Fibroblast of skin of right biceps (primary cell): ENCODE measurements at places on chromosomes 7 and 10.
A peak's percentile ranks its signal among the peaks of the same experiment; 100 is the strongest.

DNA sequence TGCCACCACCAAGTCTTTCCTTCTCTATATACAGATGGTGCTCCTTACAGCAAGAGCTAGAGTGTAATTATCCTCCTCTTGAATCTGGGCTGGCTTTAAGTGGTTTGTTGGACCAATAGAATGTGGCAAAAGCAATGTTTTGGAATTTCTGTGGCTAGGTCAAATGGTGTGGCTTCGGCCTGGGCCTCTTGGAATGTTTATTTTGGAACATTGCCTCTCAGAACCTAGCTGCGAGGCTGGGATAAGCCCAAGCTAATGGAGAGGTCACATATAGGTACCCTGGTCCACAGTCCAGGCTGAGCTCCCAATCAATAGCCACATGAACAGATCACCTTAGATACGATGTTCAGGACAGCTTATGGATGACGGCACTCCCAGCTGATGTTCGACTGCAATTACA lies 556.7 kb downstream of the TYW1 start:
- DNase-seq = peak; percentile 2

GRCh38 chr7:71868797-71869196 lies 543.3 kb downstream of the CALN1 start:
- DNase-seq = peak; percentile 96

DNA sequence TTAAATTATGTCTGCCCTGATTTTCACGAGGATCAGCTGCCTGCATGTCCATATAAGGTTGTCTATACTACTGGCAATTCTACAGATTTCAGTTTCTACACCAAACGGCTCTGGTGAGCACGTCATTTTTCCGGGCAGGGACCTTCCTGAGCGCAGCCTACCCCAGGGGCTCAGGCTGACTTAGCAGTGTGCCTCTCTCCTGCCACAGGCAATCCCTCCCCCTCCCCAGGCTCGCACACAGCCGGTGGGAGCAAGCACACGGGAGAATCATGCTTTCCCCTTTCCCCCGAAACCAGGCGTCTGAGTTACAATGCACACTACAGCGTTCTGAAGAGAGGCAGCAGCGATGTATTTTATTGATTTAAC lies 1.7 kb downstream of the KLF6 start:
- peak; percentile 91 for DNase-seq

GRCh38 chr7:124269774-124270173 lies 236.9 kb upstream of the TMEM229A start:
- no peak for DNase-seq

DNA sequence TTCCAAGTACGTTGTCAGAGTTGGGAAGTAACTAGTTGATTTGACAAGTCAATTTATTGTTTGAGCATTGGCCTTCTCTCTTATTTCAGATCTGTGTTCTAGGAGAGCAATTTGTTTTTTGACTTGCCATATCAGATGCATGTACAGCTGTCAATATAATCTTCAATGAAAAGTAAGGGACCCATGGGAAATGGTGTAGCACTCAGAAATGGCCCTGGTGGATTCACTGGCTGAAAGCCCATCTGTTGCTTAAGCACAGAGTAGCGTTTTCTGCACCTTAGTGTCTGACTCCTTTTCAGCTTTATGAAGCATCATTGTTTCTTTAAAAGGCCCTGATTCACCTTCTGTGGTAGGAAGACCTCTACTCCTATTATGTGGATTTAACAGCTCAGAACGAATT lies 10.2 kb downstream of the GARS1 start:
- DNase-seq = no peak

- DNase-seq = no peak
These were observed 47.4 kb downstream of the ATOH7 start for GRCh38 chr10:68184546-68184945.

- no peak for DNase-seq
These were observed 22.2 kb downstream of the PARD3 start for GRCh38 chr10:34792881-34793280.

- DNase-seq = no peak
These were observed 66.2 kb downstream of the TBXAS1 start for GRCh38 chr7:139895141-139895829.

GRCh38 chr10:18822156-18822555 lies 162.9 kb downstream of the ARL5B start:
- DNase-seq = peak; percentile 12

DNA sequence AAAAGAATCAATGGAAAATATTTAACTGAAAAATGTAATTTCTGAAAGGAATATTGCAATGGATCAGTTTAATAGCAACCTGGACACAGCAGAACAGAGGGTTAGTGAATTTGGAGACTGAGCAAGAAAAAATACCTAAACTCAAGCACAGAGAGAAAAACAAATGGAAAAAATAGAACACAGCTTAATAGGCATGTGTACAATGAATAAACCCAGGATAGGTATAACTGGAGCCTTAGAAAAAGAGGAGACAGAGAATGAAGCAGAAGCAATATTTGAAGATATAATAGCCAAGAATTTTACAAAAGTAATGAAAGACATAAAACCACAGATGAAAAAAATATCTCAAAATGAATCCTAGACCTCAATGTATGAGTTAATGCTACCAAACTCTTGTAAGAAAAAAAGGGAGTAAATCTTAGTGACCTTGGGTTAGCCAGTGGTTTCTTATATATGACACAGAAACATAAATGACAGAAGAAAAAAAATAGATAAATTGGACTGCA lies 2.9 kb upstream of the DNAJC1 start:
- no peak for DNase-seq

DNA sequence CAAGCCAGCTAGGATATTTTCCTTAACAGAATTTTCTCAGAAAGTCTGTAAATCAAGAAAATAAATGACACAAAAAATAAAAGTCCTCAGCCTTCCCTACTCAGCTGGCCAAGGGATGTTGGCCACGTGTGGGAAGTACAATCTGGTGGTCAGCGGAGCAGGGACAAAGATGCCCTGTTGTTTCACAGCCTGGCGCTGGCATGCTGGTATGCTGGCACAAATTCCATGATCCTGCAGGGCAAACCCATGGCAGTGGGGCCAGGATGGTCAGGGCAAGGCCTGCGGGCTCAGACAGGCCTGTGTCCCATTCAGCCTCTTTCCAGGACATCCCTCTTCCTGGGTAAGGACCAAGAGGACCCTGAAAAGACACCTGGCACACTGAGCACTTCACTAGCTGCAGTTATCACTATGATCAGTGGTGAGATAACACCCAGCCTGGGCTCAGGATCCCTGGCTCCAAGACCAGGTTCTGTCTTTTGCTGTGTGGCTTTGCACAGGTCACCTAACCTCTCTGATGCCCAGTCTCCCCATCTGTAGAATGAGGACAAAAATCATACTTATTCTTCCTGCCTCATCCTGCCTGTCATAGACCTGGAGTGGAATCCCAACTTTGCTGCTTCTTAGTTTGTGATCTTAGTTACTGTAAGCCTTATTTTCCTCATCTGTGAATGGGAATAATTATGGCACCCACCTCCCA lies 10.8 kb upstream of the HSPA12A start:
- no peak for DNase-seq

DNA sequence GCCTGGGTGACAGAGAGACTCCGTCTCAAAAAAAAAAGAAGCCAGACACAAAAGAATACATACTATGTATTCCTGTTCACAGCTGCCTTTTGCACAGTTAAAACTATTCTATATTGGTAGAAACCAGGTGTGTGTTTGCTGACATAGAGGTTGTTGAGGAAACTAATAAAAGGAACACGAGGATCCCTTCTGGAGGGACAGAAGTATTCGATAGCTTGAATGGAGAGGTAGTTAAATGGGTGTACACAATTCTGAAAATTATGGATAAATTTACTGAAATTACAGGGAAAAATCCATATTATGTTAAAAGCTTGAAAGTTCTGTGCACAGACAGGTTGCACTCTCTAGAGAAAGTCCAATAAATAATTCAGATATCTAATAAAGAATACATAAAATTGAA lies 71.5 kb downstream of the CUBN start:
- no peak for DNase-seq

- DNase-seq = peak; percentile 34
These were observed 124.2 kb downstream of the ATE1 start for GRCh38 chr10:121803611-121804010.

DNA sequence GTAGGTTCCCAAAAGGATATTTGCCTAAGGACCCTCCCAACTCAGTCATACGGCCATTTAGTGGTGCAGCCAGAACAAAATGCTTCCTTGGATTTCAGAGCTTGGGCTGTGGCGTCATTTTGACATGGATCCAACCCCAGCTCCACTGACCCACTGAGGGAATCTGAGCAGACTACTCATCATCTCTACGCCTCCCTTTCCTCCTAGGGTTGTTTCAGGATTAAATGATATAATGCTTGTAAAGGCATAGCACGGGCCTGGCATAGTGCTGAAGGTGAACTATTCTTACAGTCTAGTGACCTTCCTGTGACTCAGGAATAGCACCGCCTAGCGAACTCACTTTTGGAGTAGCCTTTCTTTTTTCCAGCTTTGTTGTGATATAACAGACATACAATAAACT lies 70.3 kb upstream of the LOXL4 start:
- DNase-seq = peak; percentile 59

DNA sequence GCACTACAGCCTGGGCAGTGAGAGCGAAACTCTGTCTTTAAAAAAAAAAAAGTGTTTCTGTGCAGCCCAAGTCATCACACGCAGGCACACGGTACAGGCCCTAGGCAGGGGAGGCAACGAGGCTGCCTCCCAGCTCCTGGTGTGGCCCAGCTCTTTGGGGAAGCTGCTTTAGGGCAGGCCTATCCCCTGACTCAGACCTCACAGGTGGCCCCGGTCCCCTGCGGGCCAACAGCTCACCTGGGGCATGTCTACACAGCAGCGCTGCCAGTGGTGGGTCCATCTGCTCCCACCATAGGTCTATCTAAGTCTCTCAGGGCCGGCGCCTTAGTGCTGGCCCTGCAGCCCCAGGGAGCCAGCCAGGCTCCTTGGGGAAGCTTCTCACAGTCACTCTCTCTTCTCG lies 31.4 kb downstream of the ZAN start:
- no peak for DNase-seq
